ENCODE measurements at places on chromosomes 3 and 15.

- no peak for DNase-seq
Observed at GRCh38 chr3:2967871-2968270, 142.3 kb downstream of the IL5RA start.

DNA sequence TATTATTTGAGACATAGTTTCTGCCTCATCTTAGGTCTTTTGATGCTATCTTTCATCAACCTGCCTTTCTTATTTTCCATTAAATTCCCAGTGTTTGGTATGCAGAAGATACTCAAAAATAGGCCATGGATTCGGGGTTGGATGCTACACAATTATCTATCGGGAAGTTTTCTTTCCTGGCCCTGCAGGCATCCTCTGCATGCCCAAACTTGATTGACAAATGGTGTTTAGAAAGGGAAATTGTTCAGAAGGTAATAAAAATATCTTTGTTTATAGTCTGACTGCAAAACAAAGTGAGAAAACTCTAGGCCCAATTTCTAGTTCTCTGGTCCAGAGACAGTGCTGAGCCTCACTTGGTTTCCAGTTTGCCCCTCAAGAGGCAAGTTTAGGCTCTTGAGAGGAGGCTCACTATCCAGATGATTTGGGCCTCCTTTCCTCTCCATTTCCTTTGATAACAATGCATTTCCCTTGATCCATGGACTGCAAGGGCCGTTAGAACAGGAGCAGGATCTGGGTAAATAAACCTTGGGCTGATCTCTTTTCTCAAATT lies 157.1 kb upstream of the DPH6 start:
- DNase-seq, result no peak

- no peak for DNase-seq
Observed at GRCh38 chr15:39748276-39748675, 34.4 kb downstream of the FSIP1 start.

GRCh38 chr3:182914341-182914740 lies 66.0 kb downstream of the DCUN1D1 start:
- DNase-seq, result no peak

GRCh38 chr3:102002056-102002455 lies 152.7 kb downstream of the NFKBIZ start:
- no peak for DNase-seq
